ENCODE measurements at places on chromosomes 5 and 9.

DNA sequence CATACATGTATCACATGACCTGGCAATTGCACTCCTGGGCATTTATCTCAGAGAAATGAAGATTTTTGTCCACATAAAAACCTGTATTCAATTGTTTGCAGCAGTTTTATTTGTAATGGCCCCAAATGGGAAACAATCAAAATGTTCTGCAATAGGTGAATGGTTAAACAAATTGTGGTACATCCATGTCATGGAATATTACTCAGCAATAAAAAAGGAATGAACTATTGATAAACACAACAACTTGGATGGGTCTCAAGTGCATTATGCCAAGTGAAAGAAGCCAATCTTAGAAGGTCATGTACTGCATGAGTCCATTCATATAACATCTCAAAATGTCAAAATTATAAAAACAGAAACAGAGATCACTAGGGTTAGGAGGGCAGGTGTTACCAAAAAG is 1.5 kb upstream of the NDUFS4 start:
- DNase-seq = no peak

DNA sequence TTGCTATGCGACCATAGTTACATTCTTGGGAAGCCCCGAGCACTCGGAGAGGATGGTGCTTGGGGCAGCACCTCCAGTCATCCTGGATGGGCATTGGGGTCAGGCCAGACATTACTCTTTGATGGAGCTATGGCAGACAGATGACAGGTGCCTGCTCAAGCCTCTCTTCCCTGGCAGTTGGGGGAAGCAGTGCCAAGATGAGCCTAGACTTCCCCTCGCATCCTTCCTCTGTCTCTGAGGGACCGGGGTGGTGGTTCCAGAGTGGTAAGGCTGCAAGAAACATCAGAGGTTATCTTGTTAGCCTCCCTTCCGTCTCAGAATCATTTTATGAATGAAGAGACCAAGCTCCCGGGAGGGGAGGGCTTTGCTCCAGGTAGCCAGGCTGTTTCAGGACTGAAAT is 2.8 kb upstream of the HMCN2 start:
- no peak for DNase-seq

DNA sequence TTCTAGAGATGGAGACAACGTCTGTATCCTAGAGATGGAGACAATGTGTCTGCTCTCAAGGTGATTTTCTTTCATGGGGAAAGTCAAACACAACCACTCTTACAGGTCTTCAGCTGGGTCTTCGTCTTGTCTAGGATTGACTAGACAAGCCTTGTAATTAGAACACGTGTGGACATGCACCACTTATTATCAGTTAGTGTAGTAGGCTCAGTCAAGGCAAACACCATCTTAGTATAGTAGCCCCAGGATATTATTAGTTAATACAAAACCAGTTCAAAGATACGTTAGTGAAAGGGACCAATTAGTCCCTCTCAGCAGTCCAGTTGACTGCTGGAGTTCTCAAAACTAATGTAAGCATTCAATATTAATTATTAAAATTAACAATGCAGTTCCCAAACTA is 15.1 kb upstream of the CCL28 start:
- DNase-seq = peak; percentile 24

GRCh38 chr9:74245866-74246497 is 251.2 kb upstream of the RORB start:
- DNase-seq = no peak

- DNase-seq = no peak
These were observed 199.4 kb downstream of the FBN2 start for GRCh38 chr5:128338649-128339048.

- no peak for DNase-seq
These were observed 15.8 kb downstream of the MINAR2 start for GRCh38 chr5:129763651-129764050.

DNA sequence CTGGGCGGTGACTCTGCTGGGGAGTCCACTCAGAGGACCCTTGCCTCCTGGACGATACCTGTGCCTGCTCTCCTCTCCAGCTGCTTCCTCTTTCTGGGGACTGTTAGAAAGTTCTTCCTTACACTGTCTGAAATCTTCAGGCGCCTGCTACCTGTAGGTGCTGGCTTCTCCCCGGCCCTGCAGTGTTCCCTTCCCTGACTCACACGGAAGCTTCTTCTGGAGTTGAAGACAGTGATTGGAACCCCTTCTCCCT is 562 bp downstream of the GSN start:
- peak; percentile 41 for DNase-seq

- DNase-seq = no peak
These were observed 36.9 kb downstream of the FEM1C start for GRCh38 chr5:115507681-115508080.

DNA sequence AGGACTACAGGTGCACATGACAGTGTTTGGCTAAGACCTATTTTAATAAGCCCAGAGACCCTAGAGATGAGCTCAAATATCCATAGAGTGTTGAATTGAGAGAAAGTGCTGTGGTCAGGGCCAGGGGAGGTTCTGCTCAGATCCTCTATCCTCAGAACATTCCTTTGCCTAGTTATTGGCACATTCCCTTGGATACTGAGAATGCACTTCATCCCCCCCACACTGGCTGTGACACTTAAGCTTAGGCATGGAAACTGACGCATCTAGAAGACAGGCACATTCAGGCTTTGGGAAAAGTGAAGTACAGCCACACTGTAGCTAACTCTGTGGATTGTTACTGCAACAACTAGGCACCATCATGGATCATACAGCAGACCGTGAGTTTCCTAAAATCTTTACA is 27.1 kb upstream of the RASGRF2 start:
- DNase-seq = no peak

DNA sequence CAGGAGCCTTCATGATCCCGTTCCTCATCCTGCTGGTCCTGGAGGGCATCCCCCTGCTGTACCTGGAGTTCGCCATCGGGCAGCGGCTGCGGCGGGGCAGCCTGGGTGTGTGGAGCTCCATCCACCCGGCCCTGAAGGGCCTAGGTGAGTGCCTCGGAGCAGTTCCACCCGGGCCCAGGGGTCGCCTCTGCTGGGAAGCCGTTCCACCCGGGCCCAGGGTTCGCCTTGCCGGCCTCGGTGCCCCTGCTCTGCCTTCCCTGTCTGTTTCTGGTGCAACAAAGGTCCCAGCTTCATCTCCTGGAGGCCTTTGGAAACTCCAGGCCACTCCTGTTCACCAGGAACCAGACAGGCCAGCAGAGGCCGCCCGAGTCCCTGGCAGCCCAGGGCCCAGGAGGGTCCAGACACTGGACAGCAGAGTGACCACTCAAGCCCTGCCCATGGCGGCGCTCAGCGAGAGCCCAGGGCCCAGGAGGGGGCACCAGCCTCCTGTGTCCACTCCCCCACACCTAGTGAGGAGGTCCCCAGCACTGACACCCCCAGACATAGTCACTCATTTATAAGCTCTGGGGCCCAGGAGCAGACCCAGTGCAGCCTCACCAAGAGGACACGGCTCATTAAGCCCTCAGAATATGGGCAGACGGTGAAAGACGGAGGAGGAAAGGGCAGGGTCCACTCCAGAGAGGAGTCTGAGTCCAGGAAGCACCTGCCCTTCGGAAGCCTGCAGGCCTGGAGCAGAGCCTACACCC is 7.5 kb downstream of the SLC6A19 start:
- DNase-seq = no peak

DNA sequence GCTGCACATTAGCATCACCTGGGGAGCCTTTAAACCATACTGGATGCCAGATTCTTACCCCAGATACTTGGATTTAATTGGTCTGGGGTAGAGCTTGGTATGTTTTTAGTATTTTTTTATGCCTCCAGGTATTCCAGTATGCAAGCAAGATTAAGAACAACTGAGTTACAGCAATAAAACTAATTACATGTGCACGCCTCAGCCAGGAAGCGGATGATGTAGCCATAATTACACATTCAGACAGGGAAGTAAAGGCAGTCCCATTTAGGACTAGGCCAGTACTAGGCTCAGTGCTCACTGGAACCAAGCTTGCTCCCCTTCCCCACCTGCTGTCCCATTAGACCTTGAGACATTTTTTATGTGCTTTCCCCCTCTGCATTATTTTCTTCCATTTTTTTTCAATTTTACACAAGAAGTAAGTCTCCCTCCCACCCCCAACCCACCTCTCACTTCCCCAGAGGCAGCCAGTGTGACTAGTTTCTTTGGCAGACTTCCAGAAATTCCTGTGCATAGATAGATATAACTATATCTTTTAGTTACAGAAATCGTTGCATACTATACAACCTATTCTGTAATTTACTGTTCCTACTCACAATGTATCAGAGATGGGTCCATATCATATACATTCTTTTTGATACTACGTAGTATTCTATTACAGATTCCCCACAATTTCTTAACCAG is 7.1 kb upstream of the GNAQ start:
- no peak for DNase-seq

DNA sequence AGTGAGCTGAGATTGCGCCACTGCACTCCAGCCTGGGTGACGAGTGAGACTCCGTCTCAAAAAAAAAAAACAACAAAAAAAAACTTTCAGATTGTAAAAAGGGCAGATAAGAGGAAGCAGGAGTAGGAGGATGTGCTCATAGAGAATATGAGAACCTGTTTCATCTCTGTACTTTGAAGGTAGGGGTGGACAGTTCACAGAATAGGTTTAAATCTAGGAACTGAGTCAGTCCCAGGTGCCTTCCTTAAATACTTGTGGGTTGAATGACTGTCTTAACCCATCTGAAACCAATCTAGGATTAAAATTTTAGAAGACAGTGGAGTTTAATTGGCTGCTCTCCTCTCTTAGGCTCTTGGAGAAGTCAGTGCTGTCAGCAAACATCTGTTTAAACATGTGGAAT is 12.4 kb downstream of the POLK start:
- peak; percentile 55 for DNase-seq

GRCh38 chr5:14572385-14572784 is 9.2 kb upstream of the OTULINL start:
- no peak for DNase-seq

- DNase-seq = no peak
These were observed 3.9 kb upstream of the PLPP1 start for GRCh38 chr5:55538661-55539060.

GRCh38 chr5:90162324-90162723 is 247.2 kb downstream of the CETN3 start:
- no peak for DNase-seq

DNA sequence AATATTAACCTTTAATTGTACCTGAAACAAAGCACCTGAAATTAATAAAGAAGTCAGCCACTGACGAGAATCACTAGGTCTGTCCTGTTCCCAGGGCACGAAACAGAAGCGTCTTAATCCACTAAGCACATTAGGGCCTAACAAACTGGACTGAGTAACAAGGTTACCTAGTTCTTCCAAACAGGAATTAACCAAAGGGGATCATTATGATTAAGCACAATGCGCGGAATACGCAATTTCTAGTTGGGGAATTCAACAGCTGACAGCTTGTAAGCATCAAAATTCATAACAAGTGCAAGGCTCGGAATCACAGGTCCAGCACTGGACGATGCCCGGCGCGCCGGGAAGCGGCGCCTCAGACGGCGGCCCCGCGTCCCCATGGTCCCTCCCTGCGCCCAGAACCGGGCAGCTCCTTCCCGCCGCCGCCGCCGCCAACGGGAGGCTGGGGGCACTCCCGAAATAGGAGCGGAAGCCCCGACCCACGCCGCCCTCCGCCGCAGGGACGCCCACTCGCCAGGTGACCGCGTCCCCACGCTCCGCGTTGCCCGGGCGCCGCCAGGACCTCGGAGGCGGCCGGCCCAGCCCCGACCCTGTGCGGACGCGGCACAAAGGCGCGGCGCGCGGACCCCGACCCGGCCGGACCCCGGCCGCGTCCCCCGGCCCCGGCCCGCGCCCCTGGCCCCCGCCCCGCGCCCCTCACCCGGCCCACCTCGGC is 898 bp downstream of the CAMSAP1 start:
- peak; percentile 63 for DNase-seq

DNA sequence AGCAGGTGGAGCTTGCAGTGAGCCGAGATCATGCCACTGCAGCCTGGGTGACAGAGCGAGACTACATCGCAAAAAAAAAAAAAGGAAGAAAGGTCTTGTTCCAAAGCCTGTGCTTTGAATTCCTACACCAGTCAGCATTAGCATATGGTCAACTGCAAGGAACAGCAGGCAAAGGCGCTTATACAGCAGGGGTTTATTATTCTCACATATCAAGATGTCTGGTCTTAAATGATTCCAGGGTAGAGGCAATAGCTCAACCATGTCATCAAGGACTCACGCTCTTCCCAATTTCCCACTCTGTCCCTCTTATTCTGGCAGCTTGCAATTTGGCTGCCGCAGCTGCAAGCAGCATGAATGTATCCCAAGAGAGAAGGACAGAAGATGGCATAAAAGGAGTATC is 28.6 kb upstream of the HRH2 start:
- no peak for DNase-seq

DNA sequence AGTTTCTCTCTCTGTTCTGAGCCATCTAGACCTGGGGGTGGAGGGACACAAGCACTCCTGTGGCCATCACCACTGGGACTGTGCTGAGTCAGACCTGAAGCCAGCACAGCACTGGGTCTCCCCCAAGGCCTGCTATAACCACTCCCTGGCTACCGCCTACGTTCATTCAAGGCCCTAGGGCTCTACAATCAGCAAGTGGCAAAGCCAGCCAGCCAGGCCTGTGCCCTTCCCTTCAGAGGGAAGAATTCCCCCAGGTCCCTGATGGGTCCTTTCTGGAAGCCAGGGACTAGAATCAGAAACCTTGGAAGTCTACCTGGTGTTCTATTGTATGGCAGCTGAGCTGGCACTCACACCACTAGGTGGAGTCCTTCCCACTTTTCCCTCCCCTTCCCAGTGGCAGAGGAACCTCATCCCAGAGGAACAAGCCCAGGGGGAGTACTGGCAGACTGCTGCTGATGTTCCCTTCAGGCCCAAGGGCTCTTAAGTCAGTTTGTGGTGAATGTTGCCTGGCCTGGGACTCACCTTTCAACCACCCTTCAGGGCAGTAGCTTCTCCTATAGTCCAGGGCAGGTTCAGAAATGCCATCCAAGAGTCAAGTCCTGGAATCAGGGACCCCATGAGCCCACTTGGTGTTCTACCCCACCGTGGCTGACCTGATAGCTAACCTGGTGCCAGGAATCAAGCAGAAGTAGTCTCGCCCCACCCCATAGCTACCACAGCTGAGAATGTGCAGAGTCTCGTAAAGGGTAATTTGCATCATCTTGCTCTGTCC is 20.0 kb downstream of the JMY start:
- peak; percentile 36 for DNase-seq

DNA sequence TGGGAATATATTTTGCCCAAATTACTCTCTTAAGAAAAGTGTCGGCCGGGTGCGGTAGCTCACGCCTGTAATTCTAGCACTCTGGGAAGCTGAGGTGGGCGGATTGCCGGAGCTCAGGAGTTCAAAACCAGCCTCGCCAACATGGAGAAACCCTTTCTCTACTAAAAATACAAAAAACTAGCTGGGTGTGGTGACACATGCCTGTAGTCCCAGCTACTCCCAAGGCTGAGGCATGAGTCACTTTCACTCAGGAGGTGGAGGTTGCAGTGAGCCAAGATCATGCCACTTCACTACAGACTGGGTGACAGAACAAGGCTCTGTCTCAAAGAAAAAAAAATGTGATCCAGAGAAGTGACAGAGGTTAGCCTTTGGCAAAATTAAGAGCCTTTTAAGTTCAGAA is 26.4 kb upstream of the TMEM171 start:
- DNase-seq = peak; percentile 79

GRCh38 chr5:51172903-51173626 is 210.2 kb upstream of the ISL1 start:
- DNase-seq = no peak

- DNase-seq = no peak
These were observed 28.7 kb upstream of the MYOT start for GRCh38 chr5:137838976-137839375.

All from mammary epithelial cell (primary cell).